ENCODE measurements at places on chromosomes 1 and 21.

DNA sequence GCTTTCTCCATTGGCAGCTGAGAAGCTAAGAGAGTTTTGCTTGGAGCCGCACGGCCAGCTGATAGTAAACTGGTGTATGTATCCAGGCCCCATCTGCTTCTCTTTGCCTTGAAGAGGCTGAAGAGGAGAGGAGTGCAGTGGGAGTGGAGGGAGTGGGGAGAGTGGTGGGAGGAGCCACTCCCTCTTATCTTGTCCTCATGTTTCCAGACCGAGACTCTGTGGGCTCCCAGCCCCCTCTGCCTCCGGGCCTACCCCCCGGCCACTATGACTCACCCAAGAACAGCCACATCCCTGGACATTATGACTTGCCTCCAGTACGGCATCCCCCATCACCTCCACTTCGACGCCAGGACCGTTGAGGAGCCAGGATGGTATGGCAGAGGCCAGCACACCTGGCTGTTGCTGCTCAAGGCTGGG, 6.0 kb upstream of the LRRC71 start:
- no peak for DNase-seq

GRCh38 chr1:13766592-13767564, 66.9 kb downstream of the PRDM2 start:
- DNase-seq = no peak

DNA sequence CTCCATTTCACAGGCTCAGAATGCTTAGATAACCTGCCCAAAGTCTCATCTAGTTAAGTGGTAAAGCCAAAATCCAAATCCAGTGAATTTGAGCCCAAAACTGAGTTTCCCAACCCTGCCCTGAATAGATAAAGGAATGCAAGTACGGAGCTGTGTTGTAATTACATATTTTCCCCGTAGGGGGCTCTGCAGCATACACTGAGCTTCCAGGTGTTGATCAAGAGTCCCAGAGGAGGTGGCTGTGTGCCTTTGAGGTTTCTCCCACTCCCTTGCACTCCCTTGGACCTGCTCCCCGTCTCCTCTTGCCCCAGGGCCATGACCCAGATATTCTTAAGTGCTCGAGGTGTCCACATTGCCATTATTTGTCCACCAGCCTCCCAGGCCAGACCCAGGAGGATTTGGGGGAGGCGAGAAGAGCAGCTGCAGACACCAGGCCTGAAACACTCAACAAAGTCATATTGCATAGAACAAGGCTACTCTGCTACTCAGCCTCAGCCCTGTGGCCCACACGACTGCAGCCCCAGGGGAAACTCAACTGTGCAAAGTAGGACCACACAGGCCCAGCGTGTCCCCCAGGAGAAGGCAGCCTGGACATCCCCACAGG, 18.4 kb upstream of the LY9 start:
- DNase-seq = no peak

DNA sequence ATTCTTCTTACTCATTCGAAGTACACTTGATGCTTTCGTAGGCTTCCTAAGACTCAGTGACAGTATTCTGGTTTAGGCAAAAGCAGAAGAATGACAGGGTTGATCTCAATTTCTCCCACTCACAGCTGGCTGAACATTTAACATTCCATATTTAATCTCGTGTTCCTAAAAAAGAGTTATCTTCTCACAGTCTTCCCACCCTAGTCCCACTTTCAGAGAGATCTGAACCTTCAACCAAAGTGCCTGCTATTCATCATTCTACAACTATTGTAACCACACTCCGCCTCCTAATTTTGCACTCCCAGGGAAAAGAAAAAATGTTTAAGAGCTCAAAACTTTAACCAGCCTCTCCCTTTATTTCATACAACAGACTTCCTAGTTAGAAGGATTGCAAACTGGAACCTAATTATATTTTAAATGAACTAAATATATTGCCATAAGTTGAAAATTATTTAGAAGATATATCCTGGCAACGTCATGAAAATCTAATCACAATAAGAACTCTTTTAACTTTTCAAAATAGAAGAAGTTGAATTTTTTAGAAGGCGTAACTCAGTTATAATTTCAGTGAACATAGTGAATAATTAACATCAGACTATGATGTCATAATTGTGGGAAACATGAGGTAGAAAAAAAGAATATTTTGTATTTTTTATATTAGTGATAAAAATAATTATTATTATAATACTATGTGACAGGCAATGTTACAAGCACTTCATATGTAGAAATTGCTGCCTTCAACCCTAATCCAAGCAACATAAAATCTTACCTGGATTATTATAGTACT, 540.9 kb upstream of the ADGRL2 start:
- no peak for DNase-seq

GRCh38 chr1:59179673-59180072, 117.2 kb upstream of the FGGY start:
- no peak for DNase-seq

DNA sequence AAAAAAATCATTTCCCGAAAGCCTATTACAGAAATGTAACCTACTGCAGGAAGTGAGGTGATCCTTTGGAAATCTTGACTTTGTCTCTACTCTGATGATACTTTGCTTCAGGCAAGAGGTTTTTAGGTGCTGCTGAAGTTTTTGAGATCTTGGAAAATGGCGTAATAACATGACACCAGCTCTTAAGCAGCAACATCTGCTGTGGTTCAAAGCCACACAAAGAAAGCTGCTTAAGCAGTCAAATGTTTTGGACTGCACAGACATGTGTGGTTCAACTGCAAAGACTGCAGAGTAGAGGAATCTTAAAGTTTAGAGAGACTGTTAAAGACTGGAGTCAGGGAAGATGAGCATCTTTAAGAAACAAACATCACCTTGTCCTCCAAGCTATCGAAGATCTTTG, 139.0 kb downstream of the RASAL2 start:
- DNase-seq = no peak

DNA sequence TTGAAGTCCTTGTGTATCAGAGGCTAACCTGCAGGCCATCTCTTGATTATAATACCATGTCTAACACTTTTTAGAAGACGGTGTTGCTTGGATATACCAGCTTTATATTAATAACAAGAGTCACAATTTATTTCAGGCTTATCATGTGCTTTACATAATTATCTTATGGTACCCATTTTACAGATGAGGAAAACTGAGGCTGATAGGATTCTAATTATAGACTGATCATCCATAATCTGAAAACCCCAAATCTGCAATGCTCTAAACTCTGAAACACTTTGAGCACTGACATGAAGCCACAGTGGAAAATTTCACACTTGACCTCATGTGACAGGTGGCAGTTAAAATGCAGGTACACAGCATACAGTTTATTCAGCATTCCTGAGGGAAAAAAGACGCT, 7.2 kb upstream of the RPL11 start:
- no peak for DNase-seq

DNA sequence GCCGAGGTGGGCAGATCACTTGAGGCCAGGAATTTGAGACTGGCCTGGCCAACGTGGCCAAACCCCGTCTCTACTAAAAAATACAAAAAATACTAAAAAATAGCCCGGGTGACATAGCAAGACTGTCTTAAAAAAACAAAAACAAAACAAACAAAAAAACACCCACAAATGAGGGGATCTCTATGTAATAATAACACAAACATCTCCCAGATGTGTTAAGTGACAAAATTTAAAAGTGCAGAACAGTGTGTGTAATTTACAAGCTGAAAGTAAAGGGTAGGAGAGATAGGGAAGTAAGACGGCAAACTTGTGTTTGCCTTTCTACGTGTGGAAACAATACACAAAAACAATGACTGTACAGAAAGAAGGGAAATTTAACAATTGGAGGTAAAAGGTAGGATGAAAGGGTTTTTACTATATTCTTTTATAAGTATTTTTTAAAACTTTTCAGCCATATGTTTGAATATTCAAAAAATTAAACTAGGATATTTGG, 36.3 kb downstream of the ARID4B start:
- DNase-seq = no peak

GRCh38 chr1:220786057-220786336, 716 bp upstream of the MTARC1 start:
- DNase-seq = no peak

DNA sequence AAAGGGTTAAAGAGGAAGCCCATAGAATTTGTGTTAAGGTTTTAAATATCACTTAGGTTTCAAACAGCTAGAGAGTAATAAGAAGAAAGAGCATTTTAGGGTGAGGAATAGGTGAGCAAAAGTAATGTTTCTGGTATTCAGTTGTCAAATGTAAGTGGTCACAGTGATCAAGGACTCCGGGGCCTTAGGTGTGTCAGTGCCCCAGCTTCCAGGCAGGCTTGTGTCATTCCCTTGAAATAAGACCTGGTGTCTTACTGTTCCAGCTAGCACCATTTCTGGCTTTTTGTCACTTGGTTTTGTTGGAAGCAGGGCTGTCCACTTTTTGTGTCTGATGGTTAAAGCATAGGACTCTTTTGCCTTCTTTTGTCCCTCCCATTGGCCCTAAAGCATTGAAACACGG, 69.6 kb downstream of the DYRK1A start:
- no peak for DNase-seq

DNA sequence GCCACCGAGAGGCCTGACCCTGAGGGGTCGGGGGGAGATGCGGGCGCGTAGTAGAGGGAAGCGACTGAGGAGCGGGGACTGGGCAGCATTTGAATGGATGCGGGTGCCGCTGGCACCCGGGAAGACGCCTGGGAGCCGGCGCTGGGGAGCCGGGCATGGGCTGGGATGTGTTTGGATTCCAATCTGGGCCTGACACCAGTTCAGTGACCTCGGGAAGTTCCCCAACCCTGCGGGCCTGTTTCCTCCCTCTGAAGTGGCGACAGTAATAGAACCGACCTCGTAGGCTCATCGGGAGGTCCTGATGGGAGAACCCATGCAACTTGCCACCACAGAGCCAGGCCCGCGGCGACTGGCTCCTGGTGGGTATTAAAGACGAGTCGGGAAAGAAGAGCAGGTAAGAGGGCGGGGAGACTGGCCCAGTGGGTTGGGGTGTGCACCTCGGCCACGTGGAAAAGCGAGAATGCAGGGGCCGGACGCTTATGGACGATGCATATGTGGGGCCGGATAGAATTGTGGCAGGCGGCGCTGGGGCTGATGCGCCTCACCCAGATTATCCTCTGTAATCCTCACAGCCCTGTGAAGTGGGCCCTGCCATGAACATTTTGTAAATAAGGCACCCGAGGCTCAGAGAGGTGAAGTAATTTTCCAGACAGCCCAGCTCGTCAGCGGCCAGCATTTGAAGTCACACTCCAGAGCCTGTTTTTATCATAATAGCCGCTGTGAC, 105.8 kb downstream of the SLC16A1 start:
- no peak for DNase-seq

DNA sequence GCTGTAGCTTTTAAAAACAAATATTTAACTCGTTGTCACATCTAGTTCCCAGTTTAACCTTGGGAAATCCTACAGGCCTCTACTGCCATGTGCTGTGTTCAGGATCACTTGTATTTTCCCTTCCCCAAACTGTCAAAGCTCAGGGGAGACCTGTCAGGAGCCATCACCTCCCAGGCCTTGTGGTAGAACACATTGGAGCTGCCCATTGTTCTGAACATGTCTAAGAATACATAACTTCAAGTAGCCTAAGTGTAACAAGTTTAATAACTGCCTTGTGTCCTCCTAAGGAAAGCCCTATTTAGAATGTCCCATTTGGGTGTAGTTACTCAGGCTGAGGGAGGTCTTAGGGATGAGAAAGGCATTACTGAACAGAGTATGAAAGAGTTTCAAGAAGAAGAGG, 28.6 kb upstream of the PIGC start:
- no peak for DNase-seq

GRCh38 chr1:224726441-224727182, 110.5 kb downstream of the CNIH3 start:
- DNase-seq = no peak

- DNase-seq = no peak
Observed at GRCh38 chr21:17848228-17848627, 29.1 kb upstream of the C21orf91 start.

- no peak for DNase-seq
Observed at GRCh38 chr1:234634387-234634786, 24.4 kb upstream of the IRF2BP2 start.

DNA sequence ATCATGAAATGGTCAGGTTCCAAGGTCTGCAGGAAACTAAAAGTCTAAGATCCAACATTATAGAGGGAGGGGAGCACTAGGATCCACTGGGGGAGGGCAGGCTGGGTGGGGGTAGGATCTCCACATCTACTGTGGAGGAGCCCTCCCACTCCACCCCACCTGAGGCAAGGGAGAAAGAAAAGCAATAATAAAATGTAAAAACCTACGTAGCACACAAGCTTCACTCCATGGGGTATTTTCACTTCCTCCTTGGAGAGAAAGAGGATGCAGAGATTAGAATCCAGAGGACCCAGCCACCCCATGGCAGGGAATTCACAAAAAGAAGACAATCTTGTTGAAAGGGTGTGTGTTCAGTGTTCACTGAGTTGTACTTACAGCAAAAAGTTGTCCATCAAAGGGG, 14.4 kb downstream of the SPOCD1 start:
- no peak for DNase-seq

DNA sequence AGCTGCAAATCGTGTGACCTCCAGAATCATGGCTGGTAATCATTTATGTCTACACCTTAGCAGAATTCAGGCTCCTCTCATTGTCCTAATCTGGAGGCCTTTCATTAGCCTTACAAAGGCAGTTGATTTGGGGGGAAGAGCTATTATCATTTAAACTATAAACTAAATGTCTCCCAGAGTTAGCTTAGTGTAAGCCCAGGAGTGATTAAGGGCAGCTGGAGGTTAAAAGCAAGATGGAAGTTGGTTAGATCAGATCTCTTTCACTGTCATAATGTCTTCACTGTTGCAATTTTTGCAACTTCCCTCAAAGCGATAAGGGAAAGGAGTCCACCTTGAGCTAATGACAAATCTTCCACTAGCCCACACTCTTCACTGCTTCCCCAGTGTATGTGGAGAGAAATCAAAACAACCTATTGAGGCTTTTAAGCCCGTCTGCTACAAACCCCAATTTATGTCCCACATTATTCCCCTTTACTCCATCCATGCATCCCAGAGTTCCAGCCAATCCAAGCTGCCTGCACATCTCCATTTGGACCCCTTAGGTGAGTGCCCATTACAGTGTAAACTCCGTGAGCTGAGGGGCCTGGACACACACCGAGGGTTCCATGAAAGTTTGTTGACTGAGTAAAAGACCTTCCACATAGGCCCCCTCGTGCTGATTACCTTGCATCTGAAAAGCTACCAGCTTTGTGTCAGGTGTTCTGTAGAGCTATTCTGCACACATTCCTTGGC, 61.5 kb upstream of the KLHDC7A start:
- no peak for DNase-seq

DNA sequence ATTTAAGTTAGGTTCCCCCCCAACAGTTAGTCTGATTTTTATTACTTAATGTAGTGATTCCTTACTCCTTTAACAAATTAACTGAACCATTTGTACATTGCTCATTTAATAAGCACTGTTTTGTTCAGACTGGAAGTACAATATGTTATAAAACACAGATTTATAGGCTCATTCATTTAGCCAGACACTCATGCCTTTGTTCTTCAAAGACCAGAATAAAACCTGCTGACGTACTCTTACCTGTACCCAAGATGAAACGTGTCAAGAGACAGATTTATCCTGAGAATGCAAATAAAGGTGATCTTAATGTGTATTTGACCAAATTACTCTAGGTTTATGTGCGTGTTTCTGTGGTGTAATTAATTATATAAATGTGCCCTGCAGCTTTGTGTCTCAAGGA, 92.8 kb downstream of the INTS7 start:
- DNase-seq = no peak

Measured in stimulated activated CD4-positive, alpha-beta T cell treated with anti-CD3 and anti-CD28 coated beads, Interleukin-12 subunit alpha, Interleukin-12 subunit beta, amount 100 ng/mL, for 48 hours (primary cell).